CD8-positive, alpha-beta memory T cell (primary cell): ENCODE measurements at places on chromosomes 11 and 22.

- no peak for DNase-seq
These were observed 34.6 kb downstream of the EHF start for GRCh38 chr11:34655335-34656008.

DNA sequence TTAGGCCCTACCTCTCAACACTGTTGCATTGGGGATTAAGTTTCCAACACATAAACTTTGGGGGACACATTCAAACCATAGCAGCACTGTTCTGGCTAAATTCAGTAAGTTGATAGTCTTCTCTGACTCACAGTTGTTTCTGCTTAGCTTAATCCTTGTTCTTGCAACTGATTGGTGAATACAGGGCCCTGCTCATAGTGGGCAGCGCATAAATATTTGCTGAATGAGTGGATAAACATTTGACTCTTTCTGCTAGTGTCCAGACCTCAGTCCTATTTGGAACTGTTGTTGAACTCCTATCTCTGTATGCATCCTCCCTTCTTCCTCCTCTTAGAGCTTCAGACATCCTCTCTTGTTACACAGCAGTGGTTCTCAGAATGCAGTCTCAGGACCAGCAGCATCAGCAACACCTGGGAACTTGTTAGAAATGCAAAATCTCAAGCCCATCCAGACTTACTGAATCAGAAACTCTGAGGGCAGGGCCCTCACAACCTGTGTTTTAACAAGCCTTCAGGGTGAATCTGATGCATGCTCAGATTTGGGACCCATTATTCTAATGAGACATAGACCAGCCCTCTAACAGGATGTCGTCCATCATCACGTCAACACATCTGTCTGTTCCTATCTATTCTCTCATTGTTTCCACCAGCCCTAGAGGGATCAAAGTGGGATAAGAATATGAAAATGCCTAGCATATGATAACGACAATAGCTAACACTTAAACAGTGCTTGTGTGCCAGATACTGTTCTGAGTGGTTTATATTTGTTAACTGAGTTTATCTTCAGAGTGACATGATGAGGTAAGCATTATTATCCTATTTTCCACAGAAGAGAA lies 22.3 kb downstream of the SPON1 start:
- DNase-seq, result no peak

- no peak for DNase-seq
These were observed 15.8 kb upstream of the NUP160 start for GRCh38 chr11:47863898-47864430.

DNA sequence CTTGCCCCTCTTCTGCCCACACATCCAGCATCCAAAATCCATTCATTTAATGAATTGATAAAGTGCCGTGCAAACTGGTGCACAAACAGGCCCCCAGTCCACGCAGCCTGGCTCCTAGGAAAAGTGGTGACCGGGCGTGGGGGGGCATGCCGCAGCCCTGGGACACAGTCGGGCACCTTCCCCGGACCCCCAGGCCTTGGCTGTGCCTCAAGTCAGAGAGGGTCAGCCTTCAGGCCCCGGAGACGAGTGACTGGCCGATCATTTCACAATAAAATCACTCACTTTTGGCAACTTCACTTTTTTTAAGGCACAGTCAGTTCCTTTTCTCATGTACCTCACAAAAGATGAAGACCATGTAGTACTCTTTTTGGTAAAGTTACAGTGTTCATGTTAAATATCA lies 8.0 kb downstream of the CDPF1 start:
- DNase-seq, result no peak

GRCh38 chr11:121236115-121237001 lies 56.2 kb upstream of the SC5D start:
- DNase-seq, result no peak

DNA sequence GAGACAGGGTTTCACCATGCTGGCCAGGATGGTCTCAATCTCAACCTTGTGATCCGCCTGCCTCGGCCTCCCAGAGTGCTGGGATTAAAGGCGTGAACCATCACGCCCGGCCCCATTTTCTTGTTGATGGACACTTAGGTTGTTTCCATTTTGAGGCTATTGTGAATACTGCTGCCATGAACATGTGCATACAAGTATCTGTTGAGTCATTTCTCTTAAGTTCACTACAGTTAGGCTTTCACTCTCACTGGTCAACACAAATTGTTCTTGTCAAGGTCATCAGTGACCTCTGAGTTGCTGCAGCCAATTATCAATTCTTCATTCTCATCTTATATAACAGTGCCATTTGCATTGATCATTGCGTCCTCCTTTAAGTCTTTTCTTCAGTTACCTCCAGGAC lies 13.0 kb upstream of the ZBTB44 start:
- no peak for DNase-seq

DNA sequence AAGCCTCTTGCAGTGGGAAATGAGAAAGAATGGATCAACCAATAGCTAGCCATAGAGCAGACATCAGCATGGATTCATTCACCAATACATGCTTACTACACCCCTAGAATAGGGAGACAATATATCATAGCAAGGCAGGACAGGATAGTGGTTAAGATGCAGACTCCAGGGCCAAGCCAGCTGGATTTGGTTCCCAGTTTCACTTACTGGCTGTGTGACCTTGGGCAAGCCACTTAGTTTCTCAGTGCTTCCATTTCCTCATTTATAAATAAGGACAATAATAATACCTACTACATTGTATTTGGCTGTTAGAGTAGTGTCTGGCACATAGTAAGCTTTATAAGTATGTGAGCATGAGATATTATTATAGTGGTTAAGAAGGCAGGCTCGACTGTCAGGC lies 7.1 kb downstream of the DCHS1 start:
- no peak for DNase-seq

- no peak for DNase-seq
These were observed 45.5 kb downstream of the CELSR1 start for GRCh38 chr22:46491946-46492345.

DNA sequence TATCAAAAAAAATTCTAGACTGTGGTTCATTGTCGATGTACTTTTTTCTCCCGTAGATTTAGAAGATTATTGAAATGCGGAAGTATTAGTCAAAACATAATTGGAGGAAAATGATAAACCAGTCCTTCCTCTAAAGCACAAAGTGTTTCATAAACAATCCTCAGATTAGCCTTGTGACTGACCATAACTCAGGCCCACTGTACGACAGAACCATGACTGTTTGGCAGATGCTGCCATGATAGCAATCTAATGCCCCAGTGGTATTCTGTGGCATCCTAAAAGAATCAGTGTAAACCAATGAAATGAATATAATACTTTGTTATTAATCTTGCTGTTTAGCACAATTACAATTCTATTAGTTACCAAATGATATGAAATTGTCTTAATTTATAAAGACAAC lies 127.0 kb upstream of the CTSC start:
- no peak for DNase-seq

DNA sequence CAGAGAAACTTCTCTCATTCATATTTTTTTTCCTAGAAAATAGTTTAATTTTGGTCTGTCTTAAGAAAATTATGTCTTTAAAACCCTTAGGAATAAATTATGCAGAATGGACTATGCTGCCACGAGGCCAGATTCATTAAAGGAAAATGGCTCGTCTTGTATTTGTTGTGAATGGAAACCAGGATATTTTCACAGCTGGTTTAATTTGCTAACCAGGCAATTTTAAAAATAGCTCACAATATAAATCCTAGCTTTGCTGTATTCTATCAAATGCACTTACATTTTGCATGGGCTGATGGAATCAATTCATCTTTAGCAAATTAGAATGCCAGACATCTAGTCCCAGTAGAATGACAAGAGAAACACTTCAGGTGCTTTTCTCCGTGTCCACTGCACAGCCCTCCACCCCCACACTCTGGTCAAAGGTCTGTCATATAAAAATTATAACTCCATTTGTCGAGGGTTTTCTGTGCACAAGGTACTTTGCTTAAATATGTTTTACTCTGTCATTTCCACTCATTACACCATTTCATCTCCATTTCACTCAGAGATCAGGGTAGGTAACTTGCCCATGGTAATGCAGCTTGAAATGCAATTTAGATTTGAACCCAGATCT lies 20.3 kb upstream of the TNRC6B start:
- DNase-seq, result no peak

GRCh38 chr11:77506857-77507256 lies 33.0 kb upstream of the PAK1 start:
- DNase-seq, result no peak

DNA sequence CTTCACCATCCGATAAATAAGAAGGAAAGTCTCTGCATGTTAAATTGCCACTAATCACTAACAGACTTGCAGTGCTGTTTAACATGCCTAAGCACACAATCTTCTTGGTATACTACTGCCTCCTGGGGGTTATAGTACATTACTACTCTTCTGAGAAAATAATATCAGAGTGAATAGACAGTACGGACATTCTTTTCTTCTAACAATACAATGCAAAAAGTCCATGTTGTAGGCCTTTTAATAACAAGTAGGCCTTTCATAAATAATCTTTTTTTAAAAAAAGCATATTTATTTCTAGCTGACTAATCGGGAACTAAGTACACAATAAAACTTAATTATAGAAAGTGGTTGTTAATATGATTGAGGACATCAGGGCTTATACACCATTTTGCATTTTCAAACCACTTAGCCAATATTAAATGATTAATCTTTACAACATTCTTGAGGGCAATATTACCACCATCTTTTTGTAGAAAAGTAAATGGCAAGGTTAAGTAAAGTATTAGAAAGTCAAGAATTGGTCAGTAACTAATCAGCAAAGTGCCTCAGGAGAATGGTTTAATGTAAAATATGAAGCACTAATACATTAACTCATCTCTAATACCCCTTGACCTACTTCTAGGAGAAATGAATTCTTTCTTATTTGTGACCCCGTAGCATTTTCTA lies 84.7 kb downstream of the TTC28 start:
- DNase-seq, result no peak

GRCh38 chr11:26283852-26284408 lies 48.0 kb upstream of the ANO3 start:
- no peak for DNase-seq

DNA sequence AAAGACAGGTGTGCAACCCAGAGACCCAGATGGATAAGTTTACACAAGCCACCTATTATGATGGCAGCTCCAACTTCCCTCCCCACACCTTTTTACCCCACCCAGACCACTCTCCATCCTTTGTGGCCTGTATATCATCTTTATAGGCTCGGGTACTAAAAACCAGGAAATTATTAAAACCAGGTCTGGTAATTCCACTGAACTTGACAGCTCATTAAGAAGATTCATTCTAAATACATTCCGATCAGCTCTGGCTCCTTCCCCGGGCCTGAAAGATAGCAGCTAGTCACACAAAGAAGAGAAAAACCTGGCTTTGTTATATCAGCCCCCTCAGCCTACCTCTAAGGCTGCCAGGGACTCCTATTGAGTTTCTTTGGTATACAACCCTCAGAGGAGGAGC lies 67.9 kb upstream of the API5 start:
- no peak for DNase-seq
